Small intestine (tissue), 16 donors: ENCODE measurements at places on chromosomes 4 and X.
A peak's percentile ranks its signal among the peaks of the same experiment; 100 is the strongest.

- no peaks in the 10 kb centered on the region for H3K27me3 ChIP-seq
- H3K27ac ChIP-seq: no peak overlapping the region
- no peak overlapping the region for H3K4me3 ChIP-seq
- no peak for DNase-seq
- H3K4me1 ChIP-seq: no peaks in the 10 kb centered on the region
Observed at GRCh38 chrX:42106556-42106955, 183.2 kb upstream of the CASK start.

DNA sequence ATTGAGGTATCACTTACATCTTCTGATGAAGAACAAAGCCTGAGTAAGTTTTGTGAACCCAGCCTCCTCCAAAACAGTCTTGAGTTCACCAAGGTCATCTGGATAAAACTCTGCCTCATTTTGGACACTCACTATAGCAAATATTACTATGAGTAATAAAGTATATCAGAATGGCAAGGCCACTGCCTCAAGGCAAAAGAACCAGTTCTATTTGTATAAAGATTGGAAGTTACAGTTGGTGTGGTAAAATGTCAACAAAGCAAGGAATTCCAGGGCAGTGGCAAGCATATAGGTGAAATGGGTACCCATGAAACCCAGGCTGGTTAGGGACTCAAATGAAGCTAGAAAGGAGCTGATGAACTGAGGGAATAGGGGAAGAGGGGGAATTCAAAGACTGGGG, 2.4 kb upstream of the ARHGEF6 start:
- no peak for DNase-seq
- H3K36me3 ChIP-seq: no peaks in the 10 kb centered on the region
- no peak overlapping the region for H3K4me3 ChIP-seq
- no peaks in the 10 kb centered on the region for H3K4me1 ChIP-seq

DNA sequence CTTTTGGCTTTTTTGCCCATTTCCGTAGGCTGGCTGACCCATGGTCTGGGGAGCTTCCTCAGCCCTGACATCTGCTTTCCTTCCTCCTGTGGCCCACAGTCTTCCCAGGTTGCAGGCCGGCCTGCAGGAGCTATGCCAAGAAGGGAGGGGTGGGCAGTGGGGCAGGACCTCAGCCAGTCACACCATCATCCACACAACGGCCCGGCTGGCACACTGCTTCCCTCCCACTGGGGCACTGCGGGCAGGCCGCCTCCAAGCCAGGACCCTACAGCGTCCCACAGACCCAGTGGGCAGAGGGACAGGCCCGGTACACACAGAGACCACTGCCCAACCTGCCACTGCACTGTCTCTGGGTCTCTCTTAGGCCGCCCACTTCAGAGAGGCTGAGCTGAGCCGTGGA, 38.0 kb downstream of the CTBP1 start:
- H3K4me1 ChIP-seq: peaks cover 29% of the 10 kb centered on the region
- H3K27me3 ChIP-seq: no peaks in the 10 kb centered on the region
- peaks cover 5% of the 10 kb centered on the region for H3K36me3 ChIP-seq
- H3K4me3 ChIP-seq: no peak overlapping the region
- DNase-seq: no peak
- no peak overlapping the region for H3K27ac ChIP-seq

- no peaks in the 10 kb centered on the region for H3K36me3 ChIP-seq
- no peak for DNase-seq
- H3K27me3 ChIP-seq: no peaks in the 10 kb centered on the region
- no peak overlapping the region for H3K4me3 ChIP-seq
- H3K27ac ChIP-seq: no peak overlapping the region
Observed at GRCh38 chr4:116391020-116391419, 694.4 kb downstream of the TRAM1L1 start.

DNA sequence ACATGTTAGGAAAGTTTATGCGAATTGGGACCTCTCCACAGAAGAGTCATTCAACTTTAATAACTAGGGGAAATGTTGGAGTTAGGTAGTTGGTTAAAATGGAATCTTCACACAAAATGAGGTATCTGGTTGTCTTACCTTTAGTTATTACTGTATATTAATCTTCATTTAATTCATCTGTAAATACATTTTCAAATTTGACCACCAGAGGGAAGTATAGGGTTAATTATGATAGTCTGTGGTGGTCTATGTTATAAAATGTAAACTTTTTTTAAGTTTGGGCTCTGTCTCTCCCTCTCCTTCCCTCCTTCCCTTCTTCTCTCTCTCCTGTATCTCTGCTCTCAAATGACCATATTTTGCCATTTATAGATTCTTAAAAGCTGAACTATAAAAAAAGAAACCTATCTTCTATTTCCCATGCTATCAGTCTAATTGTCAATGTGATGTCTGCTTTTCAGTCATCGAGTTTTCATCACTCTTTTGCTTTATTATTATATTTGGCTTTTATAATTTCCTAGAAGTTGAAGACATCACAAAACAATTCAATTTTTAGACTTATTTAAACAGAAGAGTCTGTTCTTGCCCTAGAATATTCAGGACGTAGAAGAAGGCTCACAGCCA, 49.8 kb downstream of the TMEM144 start:
- H3K4me3 ChIP-seq: no peak overlapping the region
- no peak overlapping the region for H3K27ac ChIP-seq
- H3K36me3 ChIP-seq: no peaks in the 10 kb centered on the region
- H3K27me3 ChIP-seq: no peaks in the 10 kb centered on the region

- H3K27me3 ChIP-seq: no peaks in the 10 kb centered on the region
- no peak overlapping the region for H3K27ac ChIP-seq
- H3K4me3 ChIP-seq: no peak overlapping the region
- H3K36me3 ChIP-seq: no peaks in the 10 kb centered on the region
- H3K4me1 ChIP-seq: no peaks in the 10 kb centered on the region
- no peak for DNase-seq
Observed at GRCh38 chr4:150656891-150657290, 74.9 kb downstream of the MAB21L2 start.

- no peak overlapping the region for H3K4me3 ChIP-seq
- no peak for DNase-seq
- H3K36me3 ChIP-seq: no peaks in the 10 kb centered on the region
- no peaks in the 10 kb centered on the region for H3K27me3 ChIP-seq
Observed at GRCh38 chr4:186953599-186954260, 230.1 kb upstream of the FAT1 start.

DNA sequence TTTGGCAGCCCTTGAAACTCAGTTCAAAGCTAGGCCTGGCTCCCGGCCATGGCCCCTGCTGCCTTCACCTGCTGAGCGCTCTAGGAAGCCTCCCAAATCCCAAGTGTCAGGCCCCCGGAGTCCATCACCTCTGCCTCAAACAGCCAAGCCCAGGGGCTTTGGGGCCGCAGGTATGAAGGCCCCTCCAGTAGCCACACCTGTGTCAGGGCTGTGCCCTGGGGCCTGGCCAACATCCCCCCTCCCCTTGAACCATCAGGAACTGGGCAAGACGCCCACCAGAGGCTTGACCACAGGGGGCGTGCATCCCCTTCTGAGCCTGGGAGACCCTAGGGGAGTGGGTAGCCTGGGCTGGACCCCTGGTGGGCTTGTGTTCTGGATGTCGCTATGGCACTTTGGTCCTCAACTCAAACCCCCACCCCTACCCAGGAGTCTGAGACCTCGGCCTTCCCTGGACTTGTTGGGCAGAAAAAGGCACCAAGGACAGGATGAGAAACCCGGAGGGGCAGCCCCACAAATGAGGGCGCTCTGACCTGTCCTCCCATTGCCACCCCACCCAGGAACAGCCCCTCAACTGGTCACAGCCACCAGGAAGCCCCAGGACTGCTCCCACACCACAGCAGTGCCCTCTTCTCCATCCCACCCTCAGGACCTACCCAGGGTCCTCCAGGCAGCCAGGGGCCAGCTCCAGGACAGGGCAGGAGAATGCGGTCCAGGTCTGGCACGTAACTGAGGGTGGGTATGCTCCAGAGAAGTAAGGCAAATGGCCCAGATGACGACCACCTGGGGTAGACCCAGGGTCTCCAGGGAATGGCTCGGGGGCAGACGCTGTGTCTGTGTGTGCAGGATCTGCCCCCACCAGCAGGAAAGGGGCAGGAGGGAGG, 4.2 kb upstream of the SLBP start:
- peaks cover 6% of the 10 kb centered on the region for H3K4me1 ChIP-seq
- H3K27ac ChIP-seq: no peak overlapping the region
- no peaks in the 10 kb centered on the region for H3K27me3 ChIP-seq
- peaks cover 3% of the 10 kb centered on the region for H3K36me3 ChIP-seq
- DNase-seq: no peak

DNA sequence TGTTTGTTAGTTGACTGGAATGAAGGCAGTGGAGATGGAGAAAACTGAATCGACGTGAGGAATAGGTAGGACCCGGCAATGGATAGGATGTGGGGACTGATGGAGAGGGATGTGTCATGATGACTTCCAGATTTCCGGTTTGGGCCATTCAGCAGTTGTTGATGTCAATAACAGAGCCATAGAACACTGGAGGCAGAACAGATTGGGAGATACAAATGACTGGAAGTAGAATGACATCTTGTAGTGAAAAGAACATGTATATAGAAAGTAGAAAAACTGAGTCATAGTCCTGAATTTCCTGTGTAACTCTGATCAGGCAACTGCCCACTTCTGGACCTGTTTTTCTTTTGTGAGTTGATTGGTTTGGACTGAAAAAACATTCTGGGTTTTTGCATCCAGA, 24.5 kb downstream of the CETN2 start:
- DNase-seq: no peak
- H3K36me3 ChIP-seq: no peaks in the 10 kb centered on the region
- no peak overlapping the region for H3K27ac ChIP-seq
- H3K4me1 ChIP-seq: no peaks in the 10 kb centered on the region

GRCh38 chr4:164591666-164592065, 162.3 kb upstream of the SMIM31 start:
- no peaks in the 10 kb centered on the region for H3K4me1 ChIP-seq
- no peak for DNase-seq
- no peaks in the 10 kb centered on the region for H3K27me3 ChIP-seq
- no peaks in the 10 kb centered on the region for H3K36me3 ChIP-seq

GRCh38 chr4:68193194-68193593, 52.3 kb downstream of the TMPRSS11B start:
- no peak overlapping the region for H3K27ac ChIP-seq
- H3K4me3 ChIP-seq: no peak overlapping the region
- DNase-seq: no peak
- no peaks in the 10 kb centered on the region for H3K36me3 ChIP-seq
- no peaks in the 10 kb centered on the region for H3K27me3 ChIP-seq

GRCh38 chrX:37993837-37994619, 12.3 kb upstream of the SYTL5 start:
- no peaks in the 10 kb centered on the region for H3K36me3 ChIP-seq
- DNase-seq: peak; percentile 57
- H3K27ac ChIP-seq: no peak overlapping the region
- no peak overlapping the region for H3K4me3 ChIP-seq
- H3K27me3 ChIP-seq: no peaks in the 10 kb centered on the region
- H3K4me1 ChIP-seq: no peaks in the 10 kb centered on the region

GRCh38 chrX:111129921-111130320, 33.9 kb downstream of the PAK3 start:
- no peak overlapping the region for H3K4me3 ChIP-seq
- no peaks in the 10 kb centered on the region for H3K36me3 ChIP-seq
- no peak overlapping the region for H3K27ac ChIP-seq
- H3K4me1 ChIP-seq: no peaks in the 10 kb centered on the region

DNA sequence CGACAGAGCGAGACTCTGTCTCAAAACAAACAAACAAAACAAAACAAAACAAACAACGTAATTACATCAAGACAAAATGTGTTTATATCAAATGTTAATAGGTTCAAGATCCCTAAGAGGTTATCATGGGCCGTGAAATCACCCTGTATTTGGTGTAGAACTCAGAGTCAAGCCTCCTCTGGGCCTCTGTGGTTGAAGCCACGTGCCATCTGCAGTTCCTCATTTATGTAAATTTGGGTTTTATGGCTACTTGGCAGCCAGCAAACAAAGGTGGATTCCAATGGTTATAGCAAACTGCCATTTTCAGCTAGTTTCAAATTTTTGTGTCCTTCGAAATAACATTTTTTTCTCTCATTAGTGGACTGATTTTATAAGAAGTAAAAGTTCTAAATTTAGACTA, 16.4 kb downstream of the NSDHL start:
- no peaks in the 10 kb centered on the region for H3K4me1 ChIP-seq
- H3K36me3 ChIP-seq: peaks cover 2% of the 10 kb centered on the region
- H3K27ac ChIP-seq: no peak overlapping the region
- no peaks in the 10 kb centered on the region for H3K27me3 ChIP-seq

- H3K27me3 ChIP-seq: no peaks in the 10 kb centered on the region
- no peaks in the 10 kb centered on the region for H3K36me3 ChIP-seq
- H3K27ac ChIP-seq: no peak overlapping the region
Observed at GRCh38 chrX:9880237-9880636, 86.9 kb upstream of the CLDN34 start.

- no peak for DNase-seq
- no peak overlapping the region for H3K4me3 ChIP-seq
- peaks cover 5% of the 10 kb centered on the region for H3K36me3 ChIP-seq
- no peaks in the 10 kb centered on the region for H3K27me3 ChIP-seq
- H3K27ac ChIP-seq: no peak overlapping the region
Observed at GRCh38 chrX:134898440-134898839, 92.4 kb upstream of the SMIM10 start.

DNA sequence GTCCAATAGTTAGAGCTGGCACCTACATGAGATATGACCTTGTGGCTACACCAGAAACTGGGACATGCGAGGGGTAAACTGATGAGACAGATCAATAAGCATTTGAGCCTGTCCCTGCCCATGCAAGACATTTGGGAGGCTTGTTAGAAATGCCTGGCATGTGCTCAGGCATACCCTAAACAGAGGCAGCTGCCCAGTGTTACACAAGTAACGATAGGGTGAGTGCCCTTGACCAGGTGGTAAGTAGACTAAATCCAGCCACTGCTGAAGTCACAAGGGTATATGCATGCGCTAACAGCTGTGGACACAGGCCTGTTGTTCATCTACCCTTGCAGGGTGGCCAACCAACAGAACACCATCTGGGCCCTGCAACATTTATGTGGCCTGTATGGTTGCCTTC, 56.1 kb upstream of the CCDC149 start:
- no peak overlapping the region for H3K4me3 ChIP-seq
- H3K27ac ChIP-seq: no peak overlapping the region
- DNase-seq: no peak
- no peaks in the 10 kb centered on the region for H3K36me3 ChIP-seq
- H3K4me1 ChIP-seq: no peaks in the 10 kb centered on the region

DNA sequence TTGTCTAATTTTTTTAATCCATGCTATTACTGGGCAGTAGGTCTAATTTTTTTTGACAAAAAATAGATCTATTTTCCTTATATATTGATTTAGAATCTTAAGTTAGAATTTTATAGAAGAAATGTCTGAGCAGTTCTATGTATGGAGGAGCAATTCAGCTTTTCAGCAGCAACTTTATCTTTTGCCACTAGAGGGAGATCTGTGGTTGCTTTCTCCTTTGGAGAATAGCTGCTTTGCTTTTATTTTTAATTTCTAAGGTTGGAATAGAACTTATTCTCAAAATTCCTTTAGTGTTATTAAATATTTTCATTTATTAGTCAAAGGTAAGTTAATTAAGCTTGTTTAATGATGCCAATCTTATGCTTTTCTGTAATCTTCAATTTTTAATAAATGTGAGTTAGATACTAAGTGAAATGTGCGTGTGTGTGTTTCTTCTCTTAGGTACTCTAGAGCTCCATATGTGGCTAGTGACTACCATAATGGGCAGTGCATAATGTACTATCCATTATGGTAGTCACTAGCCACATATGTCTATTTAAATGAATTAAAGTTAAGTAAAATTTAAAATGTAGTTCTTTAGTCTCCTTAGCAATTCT, 29.3 kb downstream of the FAM199X start:
- H3K4me1 ChIP-seq: no peaks in the 10 kb centered on the region
- H3K36me3 ChIP-seq: peaks cover 4% of the 10 kb centered on the region
- no peak overlapping the region for H3K4me3 ChIP-seq
- H3K27ac ChIP-seq: no peak overlapping the region
- peak; percentile 22 for DNase-seq

- H3K4me1 ChIP-seq: no peaks in the 10 kb centered on the region
- no peaks in the 10 kb centered on the region for H3K27me3 ChIP-seq
- no peak overlapping the region for H3K27ac ChIP-seq
- DNase-seq: no peak
- H3K36me3 ChIP-seq: peaks cover 2% of the 10 kb centered on the region
- no peak overlapping the region for H3K4me3 ChIP-seq
Observed at GRCh38 chrX:45794323-45794994, 593.8 kb upstream of the DIPK2B start.
